ENCODE measurements at places on chromosomes 3 and 15.

DNA sequence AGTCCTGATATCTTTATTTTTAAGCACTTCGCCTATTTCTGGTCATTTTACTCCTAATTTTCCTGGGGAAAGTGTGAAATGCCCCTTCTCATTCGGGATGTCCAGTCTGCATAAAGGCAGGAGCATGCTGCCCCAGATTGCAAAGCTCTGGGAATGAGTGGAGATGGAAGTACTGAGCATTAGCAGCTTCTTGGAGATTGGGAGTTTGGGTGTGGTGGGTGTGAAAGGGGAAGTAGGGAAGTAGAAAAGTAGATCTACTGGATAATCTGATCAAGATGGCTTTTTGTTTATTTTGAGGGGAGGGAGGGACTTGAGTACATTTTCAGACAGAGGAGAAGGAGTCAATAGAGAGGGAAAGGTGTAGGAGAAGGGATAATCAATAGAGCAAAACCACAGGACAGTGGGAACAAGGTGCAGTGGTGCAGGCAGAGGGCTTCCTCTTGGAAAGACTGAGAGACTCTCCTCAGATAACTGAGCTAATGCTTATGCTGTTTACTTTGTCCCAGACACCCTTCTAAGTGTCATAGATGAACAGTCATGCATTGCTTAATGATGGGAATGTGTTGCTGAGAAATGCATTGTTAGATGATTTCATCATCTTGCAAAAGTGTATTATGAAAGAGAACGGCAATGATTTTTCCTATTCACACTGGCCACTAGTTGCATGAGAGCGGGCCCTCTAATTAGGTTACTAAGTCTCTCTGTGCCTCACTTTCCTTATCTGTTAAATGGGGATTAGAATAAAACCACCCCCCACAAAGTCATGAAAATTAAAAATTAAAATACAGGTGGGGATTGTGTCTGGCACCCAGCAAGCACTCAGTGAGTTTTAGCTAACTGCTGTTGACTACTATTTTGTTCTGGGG is 45.5 kb downstream of the PHLDB2 start:
- no peak for DNase-seq

DNA sequence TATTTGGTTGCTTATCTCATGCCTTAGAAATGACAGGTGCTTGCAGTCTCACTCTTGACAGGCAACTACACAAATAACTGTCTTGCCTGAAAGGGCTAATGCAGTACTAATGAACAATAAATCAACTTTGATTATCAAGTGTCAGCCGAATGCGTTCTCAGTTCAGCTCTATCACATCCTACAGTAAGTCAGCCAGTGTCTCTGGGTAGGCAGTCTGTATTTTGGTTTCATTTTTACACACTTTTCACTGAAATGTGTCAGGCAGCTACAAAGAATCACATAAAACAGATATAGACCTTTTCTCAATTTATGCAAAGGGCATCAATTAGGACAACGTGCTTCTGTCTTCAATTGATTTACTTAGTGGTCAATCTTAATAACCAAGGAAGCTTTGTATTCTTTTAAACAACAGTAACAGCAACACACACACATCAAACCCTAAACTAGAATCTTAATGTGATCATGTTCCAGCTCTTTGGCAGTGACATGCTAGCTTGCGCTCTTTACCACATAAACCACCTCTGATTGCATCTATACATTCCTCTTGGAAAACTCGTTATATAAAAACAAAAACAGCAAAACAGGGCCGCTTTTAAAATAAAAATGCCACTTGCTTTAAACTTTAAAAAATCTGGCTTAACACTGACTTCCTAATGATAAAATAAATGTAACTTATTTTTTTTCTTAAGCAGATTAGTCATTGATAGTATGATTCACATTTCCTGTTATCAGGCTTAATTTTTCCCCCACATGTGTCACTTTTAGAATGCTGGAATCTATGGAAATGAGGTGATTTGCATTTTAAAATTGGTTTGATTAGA is 520.4 kb downstream of the FOXP1 start:
- DNase-seq: no peak

DNA sequence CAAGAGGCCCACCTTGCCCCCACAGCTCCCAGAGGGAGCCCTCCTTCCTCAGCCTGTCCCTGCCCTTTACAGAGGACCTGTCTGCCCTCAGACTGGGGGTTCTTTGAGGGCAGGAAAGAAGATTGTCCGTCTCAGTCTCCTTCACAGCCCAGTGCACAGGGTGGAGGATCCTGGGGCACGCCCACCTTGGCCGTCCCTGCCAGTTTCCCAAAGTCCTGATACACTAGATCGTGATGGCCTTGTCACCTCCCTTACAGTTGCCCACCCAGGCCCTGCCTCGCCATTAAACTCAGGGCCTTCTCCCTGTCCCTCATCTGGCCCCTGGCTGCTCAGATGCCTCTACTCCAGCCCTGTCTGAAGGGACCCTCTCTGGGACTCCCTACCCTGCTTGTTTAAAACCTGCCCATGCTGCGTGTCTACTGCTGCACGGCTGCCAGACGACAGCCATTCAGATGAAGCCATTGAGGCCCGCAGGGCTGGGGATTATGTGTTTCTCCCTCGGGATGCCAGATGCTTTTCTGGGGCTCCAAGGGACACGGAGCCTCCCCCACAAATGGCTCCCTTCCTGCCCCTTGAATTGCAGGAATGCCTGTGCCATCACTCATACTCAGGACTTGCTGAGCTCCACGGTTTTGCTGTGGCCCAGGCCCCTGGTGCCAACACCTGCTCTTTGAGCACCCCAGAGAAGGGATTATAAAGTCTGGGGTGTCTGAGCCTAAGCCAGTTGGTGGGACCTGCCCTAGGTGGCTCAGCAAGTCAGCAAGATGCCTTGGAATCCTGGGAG is 27.8 kb downstream of the ACSBG1 start:
- no peak for DNase-seq

GRCh38 chr3:33578325-33579177 is 138.3 kb upstream of the UBP1 start:
- no peak for DNase-seq

DNA sequence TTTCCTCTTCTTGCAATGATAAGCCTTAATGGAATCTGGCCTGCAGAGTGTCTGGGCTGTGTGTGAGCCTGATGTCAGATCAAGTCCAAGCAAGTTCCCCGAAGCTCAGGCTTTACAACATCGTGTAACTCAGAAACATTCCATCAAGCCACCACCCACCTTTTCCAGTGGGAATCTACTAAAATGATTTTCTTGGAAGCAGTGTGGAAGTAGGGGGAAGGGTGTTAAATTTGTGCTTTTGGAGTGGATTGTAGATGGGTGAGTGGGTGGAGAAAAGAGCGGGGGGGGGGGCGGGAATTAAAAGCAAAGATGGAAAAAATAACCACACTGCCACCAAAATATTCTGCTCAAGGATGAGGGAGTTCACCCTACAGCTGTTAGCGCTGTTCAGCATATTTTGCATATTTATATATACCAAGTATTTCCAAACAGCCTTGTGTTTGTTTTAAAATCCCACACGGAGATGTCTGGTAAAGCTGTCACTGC is 53.6 kb downstream of the VGLL3 start:
- no peak for DNase-seq

DNA sequence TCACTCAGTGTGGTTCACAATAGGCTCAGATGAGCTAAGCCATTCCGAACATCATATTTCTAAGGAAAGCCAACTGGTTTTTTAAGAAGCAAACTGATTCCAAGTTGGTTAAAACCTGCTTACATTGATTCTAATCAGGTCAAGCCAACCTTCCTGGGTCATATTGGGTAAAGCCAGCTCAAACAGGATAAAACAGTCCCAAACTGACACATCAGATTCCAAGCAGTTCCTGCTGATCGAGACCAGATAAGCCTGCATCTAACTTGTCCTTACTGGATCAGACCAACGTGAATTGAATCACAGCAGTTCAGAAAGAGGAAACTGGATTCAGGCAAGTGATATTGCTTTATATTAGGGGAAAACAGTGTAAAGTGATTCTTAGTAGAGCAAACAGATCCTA is 18.6 kb upstream of the THSD4 start:
- no peak for DNase-seq

DNA sequence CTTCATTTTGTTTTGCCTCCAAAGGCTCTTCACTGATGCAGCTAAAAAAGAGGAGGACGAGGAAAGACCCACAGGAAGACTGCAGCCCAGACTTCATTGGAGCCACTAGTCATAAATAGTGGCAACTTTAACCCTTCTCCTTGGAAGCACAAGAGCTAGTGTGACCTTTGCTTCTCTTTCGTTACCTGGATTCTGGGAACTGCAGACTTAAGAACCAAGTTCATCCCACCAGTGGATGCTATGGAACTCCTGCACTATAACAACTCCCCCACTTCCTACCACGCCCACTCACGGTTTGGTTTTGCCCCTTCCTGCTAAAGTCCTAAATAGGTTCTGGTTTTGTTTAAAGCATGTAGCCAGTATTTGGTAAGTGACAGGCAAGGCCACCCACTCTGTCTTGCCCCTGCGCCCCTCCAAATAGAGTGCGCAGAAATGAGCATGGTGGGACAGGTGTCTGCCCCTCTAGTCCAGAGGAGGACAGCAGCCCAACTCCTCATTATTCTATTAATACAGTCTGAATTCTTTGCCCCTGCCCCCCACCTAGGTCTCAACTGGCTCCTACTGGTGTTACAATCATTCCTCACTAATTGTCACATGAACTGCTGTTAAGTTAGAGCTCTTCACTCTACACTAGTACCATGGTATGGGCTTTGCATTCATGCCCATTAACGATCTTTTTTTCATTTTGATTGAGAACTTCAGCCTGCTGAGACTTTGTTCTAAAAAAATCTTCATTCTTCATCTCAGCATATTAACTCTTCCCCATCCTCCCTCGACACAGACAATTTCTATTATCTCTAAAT is 504.6 kb downstream of the FOXP1 start:
- DNase-seq: no peak

DNA sequence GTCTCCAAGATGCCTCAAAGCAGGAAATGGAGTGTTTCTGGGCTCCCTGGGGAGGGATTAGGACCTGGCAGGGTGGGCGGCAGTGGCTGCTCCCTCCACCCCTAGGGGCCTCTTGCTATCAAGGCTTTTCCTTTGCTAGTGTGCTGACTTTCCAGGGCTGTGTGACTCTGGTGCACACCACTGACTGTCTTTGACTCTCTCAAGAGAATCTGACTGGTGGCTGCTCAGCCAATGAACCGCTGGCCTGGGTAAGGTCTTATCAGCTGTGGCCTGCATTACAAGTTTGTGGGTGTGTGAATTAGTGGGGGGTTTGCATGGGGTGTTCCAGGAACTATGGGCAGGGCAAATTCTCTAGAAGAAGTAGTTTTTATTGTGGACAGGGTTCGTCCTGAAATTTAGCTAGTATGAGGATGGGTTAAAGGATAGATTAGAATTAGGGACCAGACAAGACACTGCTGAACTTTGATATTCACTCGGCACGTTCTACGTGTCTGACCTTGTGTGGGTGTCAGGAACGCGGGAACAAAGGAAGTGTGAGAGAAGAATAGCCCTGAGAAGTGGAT is 29.5 kb downstream of the SIAH2 start:
- no peak for DNase-seq

- no peak for DNase-seq
These were observed 157.6 kb downstream of the NFKBIZ start for GRCh38 chr3:102006812-102007485.

DNA sequence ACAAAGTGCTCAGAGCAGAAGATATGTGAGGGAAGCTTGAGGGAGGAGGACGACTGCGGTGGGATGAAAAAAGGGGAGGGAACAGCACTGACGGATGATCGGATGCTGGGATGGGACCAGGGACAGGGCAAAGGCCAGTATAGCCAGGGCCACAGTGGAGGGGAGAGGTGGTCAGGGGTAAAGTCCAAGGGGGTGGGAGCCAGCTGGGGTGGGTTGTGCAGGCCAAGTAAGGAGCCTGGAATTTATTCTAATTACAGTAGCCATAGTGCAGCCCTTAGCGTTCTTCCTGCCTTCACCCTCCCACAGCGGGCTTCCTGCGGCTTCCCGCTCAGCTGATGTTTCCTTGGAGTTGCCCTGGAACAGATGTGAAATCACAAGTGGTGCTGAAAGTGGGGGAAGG is 7.6 kb upstream of the APEH start:
- DNase-seq: no peak

DNA sequence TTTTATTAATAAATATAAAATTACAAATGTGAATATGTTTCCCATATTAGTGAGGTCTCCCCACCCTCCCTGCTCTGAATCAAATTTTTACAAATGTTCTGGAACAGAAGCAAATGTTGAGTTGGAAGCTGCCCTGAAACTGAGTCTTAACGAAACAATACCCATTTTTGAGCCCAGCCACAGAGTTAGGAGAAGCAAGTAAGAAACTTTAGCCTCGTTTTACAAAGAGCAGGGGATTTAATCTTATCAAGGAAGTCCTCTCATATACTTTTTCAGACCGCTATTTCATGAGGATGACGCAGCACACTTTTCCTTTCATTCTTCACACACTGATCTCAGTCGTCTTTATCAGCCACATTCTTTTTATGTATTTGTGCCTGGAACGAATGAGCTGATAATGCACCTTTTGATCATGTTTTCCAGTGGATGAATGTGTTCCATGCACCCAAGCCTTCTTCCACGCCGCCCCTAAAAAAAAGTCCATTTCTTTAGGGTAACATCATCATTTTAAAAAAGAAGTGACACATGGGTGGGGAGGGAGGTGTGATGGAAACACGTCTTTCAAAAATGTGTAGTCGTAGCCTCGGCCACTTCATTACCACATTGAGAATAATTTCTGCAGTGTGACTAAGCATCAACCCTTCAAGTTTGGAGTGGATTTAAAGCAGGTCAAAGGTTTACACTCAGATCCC is 48.1 kb downstream of the SETMAR start:
- DNase-seq: no peak

- peak; percentile 78 for DNase-seq
These were observed 2.6 kb upstream of the TIGIT start for GRCh38 chr3:114290911-114291901.

GRCh38 chr3:186221760-186222378 is 113.0 kb upstream of the ETV5 start:
- no peak for DNase-seq

DNA sequence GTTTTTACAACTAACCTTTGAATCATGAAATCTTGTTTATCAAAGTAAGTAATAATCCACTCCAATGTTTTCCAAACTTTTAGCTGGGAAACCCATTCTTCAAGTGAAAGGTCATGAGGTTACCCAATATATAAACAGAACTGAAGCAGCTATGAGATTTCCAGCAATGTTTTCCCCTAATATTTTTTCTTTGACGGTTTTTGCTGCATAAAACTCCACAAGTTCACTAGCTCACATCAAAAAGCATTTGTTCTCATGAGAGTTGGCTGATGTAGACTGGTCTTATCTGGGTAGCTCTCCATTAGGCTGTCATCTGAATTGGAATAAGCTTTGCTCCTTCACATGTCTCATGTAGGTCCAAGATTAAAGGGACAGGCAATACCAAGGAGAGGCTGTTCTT is 241.2 kb upstream of the LRRC3B start:
- no peak for DNase-seq

DNA sequence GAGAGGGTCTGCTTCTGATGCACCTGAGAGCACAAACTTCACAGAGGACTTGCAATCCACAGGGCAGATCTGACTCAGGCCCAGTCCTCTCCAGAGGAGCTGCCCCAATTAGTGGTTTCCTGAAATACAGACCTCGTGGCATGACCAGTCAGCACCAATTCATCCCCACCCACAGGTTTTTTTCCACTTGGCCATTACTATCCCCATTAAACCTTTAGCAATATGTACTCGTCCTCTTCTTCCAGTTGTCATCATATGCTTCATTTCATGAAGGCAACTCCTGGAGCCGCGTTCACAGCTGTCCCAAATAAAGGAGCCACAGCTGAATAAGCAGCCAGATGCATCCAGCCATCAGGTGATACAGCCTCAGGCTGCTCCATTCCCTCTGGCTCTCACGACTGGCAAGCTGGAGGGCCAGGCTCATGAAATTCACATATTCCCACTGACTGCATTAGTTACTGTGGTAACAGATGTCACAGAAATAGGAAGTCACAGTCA is 163.1 kb downstream of the FMN1 start:
- DNase-seq: no peak

All from GM12864 (cell line).